ENCODE measurements at places on chromosomes 3 and 15.
A peak's percentile ranks its signal among the peaks of the same experiment; 100 is the strongest.

- DNase-seq = no peak
Measured at GRCh38 chr3:119194237-119195150, 21.1 kb downstream of the UPK1B start.

DNA sequence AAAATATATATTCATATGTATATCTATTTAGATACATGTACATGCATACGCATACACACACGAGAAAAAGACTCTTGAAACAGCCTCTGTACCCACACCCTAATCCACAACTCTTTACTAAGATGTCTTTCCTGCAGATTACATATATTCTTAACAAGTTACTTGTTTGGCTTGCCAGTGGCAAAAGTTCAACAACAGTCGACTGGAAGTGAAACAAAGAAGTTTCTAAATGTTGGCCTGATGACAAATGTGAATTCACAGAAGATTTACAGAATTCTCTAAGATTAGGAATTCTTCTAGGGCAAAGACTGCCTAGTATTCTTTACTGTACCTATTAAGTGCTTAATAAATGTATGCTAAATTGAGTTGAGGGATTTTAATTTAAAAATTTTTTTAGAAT lies 116.8 kb downstream of the CDIN1 start:
- DNase-seq = no peak

DNA sequence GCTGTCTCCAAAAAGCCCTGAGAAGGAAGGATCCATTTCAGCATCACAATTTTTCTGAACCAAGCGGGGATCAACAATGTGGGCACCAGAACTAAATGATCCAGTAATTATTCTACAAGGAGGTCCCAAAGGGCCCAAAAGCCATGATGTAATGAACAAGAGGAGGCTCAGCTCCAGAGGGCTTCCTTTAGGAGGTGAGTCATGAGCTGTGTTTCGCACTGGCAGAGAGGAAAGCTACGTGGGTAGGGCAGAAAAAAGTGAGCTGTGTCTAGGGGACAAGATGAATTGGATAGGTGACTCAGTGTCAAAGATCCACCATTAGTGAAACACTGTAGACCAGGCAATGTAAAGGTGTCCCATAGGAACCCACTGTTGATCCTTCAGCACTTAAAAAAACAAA lies 113.4 kb downstream of the RORA start:
- DNase-seq = no peak

GRCh38 chr15:88920186-88920891 lies 7.2 kb upstream of the MFGE8 start:
- no peak for DNase-seq

GRCh38 chr3:138051947-138052802 lies 42.2 kb downstream of the CLDN18 start:
- peak; percentile 16 for DNase-seq

- no peak for DNase-seq
Measured at GRCh38 chr3:185744997-185745843, 79.6 kb downstream of the IGF2BP2 start.

GRCh38 chr3:57959423-57960173 lies 48.6 kb upstream of the FLNB start:
- peak; percentile 14 for DNase-seq

DNA sequence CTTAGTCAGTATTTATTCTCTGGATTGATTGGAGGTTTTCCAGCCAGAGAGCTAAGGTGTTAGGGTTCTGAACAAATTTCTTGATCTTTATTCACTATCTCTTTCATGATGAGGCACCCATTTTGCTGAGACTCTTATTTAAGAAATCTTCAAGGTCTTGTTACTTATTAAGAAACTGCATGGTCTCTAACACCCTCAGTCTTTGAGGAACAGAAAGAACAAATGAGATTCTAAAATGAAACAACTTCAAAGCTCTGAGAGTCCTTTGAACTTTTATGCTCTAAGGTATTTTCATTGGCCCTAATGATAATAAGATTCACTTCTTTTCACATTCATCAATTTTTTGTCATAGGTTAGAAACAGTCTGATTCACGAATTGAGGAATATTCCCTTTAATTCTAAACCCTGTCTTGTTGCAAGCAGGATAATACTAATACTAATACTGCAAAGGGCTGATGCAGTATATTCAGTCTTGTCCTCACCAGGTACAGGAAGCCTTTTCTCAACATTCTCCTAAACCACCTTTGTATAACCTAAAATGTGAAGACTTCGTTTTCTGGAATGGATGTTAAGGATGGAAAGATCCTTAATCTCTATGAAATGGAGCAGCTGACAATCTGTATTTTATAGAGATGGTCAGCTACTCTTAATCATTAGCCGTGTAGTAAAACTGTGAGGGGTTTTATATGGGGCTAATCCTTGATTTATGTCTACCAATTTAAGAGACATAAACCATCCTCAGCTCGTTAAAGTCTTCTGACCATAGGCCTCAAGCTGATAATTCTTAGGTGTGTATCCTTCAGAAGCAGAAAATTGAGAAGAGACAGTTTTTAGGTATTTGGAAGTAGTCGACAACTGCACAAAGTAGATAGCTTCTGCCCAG lies 198.3 kb downstream of the OTOL1 start:
- DNase-seq = no peak

DNA sequence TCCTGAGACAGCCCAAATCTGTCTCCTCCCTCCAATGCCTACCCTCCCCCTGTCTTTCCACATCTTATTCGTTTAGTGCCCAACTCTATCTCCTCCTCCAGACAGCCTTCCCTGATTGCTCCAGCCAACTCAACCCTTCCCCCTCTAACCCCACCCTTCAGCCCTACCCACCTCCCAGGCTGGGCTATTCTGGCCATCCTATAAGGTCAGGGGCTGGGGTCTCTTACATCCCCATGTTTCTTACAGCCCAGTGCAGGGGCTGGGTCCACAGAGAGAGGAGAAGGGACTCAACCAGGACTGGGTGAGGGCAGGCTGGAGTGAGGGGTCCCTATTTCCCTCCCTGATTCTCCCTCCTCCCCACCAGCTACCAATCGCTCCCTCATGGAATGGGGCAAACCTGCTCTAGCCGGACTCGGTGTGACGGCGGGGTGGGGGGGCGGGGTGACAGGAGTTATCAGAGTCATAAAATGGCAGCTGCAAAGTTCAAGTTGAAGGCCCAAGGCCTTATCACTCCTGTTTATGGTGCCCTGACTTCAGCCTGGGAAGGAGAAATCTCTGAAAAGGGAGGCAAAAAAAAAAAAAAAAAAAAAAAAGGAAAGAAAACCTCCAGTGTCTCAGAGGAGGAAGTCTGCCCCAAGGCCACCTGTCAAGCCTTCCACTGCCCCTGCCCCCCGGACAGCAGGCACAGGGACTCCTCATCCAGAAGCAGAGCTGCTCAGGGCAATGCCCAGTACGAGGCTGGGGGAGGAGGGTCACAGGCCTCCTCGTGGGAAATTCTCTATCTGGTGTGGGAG lies 2.1 kb downstream of the VIPR1 start:
- no peak for DNase-seq

GRCh38 chr15:33722005-33722672 lies 246.2 kb upstream of the CHRM5 start:
- DNase-seq = peak; percentile 6

Data from HL-60 (cell line).